Stimulated activated CD8-positive, alpha-beta memory T cell treated with anti-CD3 and anti-CD28 coated beads, Interleukin-15, amount 100 ng/mL, for 4 hours (primary cell): ENCODE measurements at places on chromosomes 3 and 15.

DNA sequence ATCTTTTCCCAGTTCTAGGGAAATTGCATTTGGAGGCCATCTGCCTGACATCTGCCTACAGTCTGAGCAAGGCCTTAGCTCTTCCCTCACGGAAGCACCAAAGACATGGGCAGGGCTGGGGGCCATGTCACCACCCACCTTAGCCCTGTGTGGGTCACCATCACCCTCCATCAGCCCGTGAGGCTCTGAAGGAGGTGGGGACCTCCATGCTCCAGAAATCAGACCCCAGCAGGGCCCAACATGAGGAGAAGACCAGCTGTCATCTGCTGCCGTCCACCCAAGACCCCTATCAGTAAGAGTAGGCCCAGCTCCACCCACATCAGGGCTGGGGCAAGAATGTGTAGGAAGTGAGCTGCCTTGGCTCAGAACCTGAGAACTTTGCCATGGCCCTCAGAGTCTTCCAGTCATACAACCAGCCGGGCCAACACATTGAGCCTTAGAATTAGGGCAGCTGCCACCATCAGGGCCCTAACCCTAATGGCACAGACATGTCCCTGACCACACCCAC is 1.9 kb downstream of the TMIE start:
- no peak for DNase-seq

GRCh38 chr3:66567077-66567476 is 66.3 kb upstream of the LRIG1 start:
- DNase-seq, result no peak

- no peak for DNase-seq
Observed at GRCh38 chr3:197209366-197210260, 88.8 kb downstream of the DLG1 start.

DNA sequence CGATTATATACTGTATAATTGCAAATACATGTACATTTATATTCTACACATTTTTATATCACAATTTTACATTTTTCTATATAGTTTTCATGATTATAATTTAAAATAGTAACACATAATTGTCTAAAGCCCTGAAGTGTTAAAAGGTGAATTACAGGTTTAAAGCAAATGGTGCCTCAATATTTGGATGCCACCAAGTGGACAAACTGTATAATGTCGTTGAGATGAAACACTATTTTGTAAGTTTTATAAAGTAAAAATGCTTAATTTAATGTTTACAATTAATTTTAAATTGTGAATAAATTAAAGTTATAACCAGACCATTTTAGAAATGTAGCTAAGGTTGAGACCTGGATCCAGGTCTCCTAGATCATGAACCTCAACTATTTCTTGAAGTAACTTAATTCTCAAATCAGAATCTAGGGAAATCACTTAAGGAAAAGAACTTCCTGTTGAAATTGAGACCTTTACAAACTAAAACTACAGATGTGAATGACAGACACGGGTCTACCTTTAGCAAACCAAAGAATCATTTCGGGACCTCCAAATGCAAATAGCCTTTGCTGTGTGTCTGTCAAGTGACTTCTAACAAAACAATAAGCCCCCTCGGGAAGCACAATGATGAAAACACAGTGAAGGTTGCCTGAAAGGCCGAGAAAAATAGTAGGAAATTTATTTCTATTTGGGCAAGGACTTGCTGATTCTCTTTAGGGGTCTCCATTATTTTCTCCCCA is 37.8 kb downstream of the EHHADH start:
- no peak for DNase-seq

DNA sequence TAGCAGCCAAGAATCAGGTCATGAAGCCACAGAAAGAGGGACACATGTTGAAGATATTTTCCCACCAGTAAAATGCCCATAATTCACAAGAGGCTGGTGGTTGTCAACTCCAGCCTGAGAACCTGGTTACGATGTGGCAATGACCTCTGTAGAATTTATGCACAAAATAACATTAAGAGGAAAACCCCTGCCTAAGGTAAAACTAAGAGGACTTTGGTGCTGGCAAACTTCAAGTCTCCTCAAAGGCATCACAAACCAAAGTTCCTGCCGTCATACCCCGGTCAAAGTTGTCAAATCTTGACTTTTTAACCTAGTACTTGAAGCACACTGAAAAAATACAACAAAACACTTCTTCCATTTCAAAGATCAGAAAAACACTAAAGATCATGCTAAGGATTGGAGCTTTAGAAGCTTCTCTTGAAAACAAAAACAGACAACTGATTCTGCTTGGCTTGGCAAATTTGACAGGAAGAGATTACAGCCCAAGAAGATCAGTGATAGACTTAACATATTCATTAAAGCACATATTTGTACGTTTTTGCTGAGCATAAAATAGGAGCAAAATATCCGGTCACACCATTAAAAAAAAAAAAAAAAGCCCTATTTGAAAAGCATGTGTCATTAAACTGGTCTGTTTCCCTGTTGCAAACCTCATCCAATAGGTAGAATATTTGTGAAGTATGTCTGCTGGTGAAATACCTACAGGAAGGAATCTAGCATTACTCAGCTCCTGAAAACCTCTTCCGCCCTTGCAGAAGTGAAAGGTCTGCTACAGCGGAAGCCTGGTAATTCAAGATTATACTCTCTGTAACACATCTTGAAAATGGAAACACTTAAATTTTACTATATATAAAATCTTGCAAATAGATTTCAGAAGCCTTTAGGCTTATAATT is 22.8 kb downstream of the EIF4E3 start:
- DNase-seq, result no peak

GRCh38 chr3:127406309-127407025 is 118.6 kb upstream of the PRR20G start:
- no peak for DNase-seq

GRCh38 chr3:10941972-10942371 is 50.6 kb upstream of the SLC6A1 start:
- no peak for DNase-seq

- no peak for DNase-seq
Observed at GRCh38 chr3:112407888-112408702, 75.1 kb downstream of the CD200 start.

DNA sequence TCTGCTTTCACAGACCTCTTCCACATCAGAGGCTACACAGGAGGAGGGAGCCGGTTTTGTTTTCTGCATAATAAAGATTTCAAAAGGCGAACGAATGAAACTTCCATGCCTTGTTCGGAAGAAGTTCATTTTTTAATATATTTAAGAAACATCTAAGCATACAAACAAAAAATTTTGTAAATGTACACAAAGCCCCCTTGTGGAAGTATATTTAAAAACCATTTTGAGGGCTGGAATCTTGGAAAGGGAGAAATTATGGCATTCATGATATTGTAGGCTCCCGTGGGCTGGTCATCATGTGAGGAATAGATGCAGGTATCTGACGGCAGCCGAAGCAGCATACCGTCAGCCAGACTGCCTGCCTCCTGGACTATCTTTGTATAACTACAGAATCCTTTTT is 90.4 kb downstream of the MECOM start:
- DNase-seq, result no peak

GRCh38 chr3:97821287-97821773 is 481 bp upstream of the CRYBG3 start:
- DNase-seq, result peak; percentile 10

- no peak for DNase-seq
Observed at GRCh38 chr3:62601238-62602070, 228.1 kb upstream of the FEZF2 start.

DNA sequence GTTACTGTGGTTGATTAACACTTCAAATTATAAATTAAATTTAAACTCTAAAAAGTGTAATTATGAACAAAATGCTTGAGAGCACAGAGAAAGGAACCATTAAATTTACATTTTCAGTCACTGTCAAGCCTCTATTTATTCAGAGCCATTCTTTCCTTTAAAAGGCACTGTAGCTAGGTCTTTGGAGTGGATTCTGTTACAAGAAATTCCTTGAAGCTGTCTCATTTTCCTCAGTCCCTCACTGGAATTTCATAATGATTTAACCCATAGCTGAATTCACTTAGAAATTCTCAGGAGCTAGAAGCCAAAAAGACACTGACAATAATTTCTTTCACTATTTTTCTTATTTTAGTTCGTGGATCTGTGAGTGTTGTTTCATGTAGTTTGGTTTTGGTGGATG is 81.2 kb upstream of the TCF12 start:
- DNase-seq, result no peak
